ENCODE measurements at places on chromosomes 4 and X.
A peak's percentile ranks its signal among the peaks of the same experiment; 100 is the strongest.

DNA sequence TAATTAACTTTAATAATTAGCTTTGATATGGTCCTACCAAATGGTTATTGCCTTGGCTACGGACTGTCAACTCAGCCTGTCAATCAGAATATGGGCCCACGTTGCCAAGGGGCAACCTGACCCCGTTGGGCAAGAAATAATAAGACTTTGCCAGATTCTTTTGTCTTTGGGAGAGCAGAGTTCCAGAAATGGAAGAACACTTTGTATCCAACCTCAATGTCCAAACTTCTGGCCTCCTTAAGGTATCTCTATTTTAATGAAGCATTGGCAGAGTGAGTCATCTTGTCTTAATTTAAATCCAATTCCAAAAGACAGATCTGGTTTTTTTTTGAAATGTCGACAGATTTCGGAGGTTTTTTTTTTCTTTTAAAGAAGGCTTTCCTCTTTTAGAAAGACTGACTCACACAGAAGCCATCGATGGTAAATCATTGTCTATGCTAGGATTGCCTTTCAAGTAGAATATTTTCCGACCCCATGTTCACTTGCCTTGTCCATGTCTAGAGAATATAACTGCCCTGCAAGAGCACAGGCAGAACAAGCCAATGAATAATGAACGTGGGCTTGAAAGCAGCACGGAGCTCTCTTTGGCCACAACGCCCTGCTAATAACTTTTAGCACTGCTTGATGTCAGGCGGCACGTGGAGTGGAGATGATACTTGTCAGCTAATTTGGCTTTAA is 190.3 kb upstream of the GATB start:
- DNase-seq = no peak

DNA sequence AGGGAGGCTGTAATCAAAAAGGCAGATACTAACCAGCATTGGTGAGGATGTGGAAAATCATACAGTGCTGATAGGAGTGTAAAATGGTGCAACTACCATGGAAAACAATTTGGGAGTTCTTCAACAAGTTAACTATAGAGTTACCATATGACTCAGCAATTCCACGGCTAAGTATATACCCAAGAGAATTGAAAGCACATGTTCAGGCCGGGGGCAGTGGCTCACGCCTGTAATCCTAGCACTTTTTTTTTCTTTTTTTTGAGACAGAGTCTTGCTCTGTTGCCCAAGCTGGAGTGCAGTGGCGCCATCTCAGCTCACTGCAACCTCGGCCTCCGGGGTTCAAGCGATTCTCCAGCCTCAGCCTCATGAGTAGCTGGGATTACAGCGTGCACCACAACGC is 15.0 kb upstream of the CD99L2 start:
- no peak for DNase-seq

- DNase-seq = no peak
Measured at GRCh38 chr4:26873391-26874026, 12.9 kb downstream of the STIM2 start.

- DNase-seq = no peak
Measured at GRCh38 chr4:151960449-151961230, 199.8 kb upstream of the GATB start.

GRCh38 chr4:139514382-139515059 is 41.5 kb downstream of the SETD7 start:
- DNase-seq = no peak

DNA sequence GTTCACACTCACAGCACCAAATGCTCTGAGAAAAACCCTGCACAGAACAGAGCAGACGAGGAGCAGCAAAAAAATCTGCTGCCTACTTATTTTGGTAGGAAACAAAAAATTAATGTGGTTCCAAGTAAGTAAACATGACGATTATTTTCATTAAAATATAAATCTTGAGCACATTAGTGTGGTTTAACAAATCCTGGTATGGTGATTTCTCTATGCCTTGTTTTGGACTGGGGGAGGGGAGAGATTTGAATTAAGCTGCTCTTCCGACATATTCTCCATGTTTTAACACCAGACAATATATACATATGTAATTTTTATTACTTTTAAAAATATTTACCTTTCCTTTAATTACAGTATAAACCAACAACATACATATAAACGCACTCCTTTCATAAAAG is 1.8 kb downstream of the CAMK2D start:
- peak; percentile 58 for DNase-seq

GRCh38 chr4:130698251-130698650 is 1602.3 kb downstream of the C4orf33 start:
- DNase-seq = no peak

DNA sequence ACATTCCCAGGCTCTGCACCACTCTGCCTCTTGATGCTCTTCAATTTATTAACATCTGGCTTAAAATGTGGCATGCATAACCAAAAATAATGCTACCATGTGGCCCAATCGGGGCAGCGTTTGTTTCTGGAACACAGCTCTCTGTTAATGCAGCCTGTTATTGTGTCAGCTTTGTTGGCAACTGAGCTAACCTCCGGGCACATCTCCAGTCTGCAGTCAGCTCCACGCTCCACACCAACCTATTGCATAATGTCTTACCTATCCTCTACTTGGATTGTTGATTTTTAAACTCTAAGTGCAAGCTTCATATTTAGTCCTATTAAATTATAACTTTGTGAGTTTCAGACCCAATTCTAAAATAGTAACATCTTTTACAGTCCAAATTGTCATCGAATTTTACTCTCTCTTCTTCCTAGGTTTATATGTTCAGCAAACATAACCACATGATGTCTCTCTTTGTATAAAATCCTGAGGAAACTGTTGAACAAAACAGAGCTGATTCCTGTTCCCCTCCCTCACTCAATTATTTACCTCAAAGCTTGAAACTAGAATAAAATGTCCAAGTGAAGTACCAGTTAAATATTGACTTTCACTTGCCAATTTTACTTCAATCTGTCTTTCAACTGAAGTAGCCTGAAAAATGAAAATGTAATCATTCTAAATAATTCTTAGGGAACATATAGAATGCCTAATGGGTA is 92.2 kb upstream of the RAPGEF2 start:
- DNase-seq = no peak

GRCh38 chr4:41644288-41644914 is 104.1 kb downstream of the PHOX2B start:
- no peak for DNase-seq

DNA sequence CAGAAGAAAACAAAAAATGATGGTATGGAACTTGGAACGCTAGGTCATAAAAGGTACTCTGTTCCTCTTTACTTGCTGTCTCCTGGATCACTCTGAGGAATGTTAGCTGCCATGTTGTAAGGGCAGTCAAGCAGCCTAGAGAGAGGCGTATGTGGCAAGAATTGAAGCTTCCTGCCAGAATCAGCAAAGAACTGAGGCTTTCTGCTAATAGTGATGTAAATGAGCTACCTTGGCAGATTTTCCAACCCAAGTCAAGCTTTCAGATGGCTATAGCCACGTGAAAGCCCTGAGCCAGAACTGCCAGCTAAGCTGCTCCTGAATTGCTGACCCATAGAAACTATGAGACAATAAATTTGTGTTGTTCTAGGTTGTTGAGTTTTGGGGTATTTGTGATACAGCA is 38.7 kb downstream of the AASDH start:
- DNase-seq = no peak

DNA sequence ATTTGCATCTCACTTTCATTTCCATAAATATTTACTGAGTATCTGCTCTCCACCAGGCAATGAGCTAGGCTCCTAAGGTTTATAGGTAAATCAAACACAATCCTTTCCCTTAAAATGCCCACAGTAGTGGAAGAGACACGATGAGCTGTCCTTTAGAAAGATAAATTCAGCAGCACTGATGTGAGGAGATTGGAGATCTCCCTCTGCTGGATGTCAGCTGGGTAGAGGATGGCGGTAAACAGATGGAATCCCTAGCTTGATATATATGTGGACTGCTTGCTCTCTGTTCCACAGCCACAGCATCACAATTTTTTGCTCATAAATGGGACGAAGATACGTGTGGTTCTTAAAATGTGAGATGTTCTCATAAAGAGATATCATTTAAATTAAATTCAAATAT is 216.4 kb upstream of the RASGEF1B start:
- DNase-seq = peak; percentile 25

DNA sequence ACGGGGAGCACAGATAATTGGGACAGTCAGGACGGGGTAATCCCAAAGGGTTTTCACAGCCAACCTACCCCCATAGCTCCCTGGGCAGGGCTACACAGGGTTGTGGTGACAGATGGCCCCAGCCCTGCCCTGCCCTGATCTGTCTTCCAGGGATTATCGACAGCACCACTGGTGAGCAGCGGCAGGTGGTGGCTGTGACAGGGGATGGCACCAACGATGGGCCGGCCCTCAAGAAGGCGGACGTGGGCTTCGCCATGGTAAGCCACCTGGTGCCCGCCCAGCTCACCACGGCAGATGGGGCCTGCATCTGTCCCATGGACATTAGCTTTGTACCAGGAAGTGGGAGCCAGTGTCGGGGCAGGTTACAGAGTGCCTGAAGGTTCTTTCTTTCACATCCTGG is 39.3 kb downstream of the ATP2B3 start:
- DNase-seq = no peak

- DNase-seq = no peak
Measured at GRCh38 chr4:128715616-128716015, 93.9 kb upstream of the JADE1 start.

- DNase-seq = no peak
Measured at GRCh38 chrX:51874123-51874522, 19.3 kb upstream of the MAGED1 start.

GRCh38 chrX:43969504-43970501 is 3.4 kb downstream of the NDP start:
- no peak for DNase-seq

DNA sequence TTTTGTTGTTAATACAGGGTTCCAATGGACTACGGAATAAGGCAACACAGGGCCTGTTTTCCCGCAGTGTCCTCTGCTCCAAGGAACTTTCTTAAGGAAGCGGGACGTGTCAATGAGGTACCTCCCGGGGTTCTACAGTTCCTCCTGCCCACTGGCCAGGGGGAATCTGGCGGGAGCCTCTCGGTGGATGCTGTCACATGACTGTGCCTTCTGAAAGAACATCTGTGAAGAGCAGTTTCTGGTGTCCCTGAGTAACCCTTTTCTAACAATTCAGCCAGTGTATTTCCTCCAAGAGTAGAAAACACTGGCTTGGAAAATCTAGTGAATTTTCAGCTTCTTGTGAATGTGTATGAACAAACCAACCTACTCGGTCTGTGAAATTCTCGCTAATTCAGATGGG is 32.7 kb downstream of the MFAP3L start:
- no peak for DNase-seq

DNA sequence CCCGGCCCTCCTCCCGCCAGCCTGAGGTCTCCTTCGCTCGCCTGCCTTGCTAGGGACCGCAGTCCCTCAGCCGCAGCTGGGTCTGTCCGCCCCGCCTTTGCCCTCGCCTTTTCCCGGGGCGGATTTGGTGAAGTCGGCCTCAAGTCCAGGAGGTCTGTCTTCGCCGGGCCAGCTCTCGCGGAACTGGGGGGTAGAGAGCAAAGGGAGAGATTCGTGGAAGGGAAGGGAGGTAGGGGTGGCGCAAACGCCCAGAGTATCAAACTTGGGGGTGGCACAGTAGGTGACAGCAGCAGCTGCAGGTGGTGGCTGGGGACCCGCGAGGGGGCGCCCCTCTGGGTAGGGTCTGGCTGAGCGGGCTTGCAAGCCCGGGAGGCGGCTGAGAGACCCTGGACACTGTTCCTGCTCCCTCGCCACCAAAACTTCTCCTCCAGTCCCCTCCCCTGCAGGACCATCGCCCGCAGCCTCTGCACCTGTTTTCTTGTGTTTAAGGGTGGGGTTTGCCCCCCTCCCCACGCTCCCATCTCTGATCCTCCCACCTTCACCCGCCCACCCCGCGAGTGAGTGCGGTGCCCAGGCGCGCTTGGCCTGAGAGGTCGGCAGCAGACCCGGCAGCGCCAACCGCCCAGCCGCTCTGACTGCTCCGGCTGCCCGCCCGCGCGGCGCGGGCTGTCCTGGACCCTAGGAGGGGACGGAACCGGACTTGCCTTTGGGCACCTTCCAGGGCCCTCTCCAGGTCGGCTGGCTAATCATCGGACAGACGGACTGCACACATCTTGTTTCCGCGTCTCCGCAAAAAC is at the start of gene NPY2R:
TSS of gene NPY2R (plus strand) at position 379 of the 797 bp plus-strand sequence. CDS start 5,304 bp downstream, outside the sequence.
- no peak for DNase-seq

GRCh38 chr4:132572210-132572609 is 576.9 kb upstream of the PCDH10 start:
- DNase-seq = no peak

GRCh38 chr4:108035691-108036090 is 46.0 kb downstream of the HADH start:
- peak; percentile 83 for DNase-seq

DNA sequence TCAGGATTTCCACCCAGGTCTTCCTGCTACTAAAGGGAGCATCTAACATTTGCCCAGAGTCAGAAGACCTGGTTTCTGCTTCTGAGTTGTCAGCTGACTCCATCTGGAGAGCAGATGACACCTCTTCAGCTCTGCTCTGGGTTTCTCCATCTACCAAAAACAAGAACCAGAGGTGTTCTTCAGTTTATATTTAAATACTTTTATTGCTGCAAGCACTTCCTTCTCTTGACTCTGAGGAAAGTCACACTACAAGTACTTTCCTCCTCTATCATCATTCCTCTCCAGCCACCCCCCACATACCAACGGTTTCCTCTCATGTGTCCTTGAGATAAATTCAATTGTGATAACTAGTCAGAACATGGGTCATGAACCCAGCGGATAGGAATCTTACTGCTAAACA is 88.4 kb downstream of the PPP3CA start:
- no peak for DNase-seq

DNA sequence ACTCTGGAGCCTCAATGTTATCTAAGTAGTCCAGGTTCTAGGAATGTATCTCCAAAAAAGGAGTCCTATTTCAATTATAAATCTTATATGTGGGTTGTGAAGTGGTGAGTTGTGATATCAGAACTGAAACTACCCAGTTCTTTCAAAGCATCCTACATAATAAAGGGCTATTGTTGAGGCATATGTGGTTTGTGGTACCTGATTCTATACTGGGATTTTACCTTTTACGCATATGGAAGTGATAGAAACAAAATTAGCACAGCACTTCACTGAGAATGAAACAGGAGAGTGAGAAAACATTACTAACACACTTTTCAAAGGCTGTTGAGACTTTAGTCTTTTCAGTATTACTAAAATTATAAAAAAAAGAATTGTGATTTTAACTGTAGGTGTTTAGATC is 417.7 kb upstream of the GALNT7 start:
- DNase-seq = no peak

- DNase-seq = no peak
Measured at GRCh38 chr4:85650908-85651307, 176.0 kb downstream of the ARHGAP24 start.

DNA sequence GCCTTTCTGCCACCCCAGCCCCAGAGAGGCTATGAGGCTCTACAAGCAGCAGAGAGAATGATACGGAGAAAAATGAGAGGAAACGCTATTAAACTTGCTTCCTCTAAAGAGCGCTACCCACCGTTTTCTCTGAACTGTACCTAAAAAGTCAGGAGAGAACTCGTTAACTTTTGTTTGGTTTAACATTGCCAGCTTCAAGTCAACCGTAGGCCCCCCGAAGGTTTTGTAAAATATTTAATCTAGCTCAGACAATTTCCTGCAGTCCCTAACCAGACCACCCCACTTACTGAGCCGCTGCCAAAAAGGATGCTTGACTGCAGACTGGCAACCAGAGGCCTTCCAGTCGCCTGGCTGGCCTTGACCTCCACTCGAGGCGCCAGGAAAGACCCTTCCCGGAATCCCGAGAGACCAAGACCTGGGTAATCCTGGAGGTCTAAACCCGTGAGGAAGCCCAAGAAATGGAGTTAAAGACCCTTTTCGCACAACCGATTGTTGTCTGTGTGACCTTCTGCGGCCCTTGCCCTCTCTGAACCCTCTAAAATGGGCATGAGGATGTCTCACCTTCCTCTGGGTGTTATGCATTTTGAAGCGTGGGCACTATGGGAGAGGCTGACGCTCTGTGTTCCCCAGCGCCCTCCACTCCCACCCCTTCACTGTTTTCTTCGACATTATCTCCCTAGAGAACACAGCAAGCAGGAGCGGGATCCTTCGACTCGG is 86.3 kb downstream of the BCOR start:
- DNase-seq = no peak
